KG1 (cell line): ENCODE measurements at places on chromosomes 11 and 22.

DNA sequence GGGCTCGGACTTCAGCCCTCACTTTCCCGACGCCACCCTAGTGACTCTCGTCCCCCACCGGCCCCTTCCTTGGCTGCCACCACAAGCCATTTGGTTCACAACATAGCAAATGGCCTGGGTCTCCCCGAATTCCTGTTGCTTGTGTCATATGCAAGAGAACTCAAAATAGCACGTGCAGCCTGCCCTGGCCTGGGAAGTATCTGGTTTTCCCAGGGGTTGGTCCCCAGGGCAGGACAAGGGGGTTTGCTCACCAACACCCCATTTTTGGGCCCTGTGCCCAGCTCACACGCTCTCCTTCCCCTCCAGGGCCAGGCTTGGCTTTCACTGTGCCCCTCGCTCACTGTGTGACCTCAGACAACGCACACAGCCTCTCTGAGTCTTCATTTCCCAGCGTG lies 12.8 kb upstream of the TPCN2 start:
- no peak for DNase-seq

DNA sequence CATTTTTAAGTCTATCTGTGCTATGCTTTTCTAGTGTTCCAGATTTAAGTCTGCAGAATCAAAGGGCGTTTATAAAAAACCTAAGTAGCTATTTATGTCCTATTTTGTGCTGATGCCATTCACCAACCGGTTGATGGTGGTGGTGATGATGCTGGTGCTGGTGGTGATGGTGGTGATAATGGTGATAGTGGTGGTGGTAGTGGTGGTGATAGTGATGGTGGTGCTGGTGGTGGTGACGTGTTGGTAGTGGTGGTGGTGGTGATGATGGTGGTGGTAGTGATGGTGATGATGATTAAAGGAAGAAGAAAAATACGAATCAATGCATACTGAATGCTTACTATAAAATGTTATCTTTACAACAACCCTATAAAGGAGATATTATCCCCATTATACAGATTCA lies 178.2 kb downstream of the OPCML start:
- no peak for DNase-seq

- DNase-seq, result no peak
Observed at GRCh38 chr22:47616396-47617020, 854.1 kb downstream of the TBC1D22A start.

DNA sequence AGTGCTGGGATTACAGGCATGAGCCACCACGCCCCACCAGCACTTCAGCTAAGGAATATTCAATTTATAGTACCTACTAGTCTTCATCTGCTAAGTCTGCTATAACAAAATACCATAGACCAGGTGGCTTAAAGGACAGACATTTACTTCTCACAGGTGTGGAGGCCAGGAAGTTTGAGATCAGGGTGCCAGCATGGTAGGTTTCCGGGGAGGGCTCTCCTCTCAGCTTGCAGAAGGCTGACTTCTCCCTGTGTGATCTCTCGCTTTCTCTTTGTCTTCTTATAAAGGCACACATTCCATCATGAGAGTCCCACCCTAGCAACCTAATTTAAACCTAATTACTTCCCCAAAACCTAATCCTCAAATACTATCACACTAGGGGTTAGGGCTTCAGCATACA lies 433.0 kb downstream of the INSC start:
- DNase-seq, result no peak

- DNase-seq, result no peak
Observed at GRCh38 chr22:49803134-49803533, 24.5 kb downstream of the BRD1 start.

GRCh38 chr11:59175091-59175501 lies 3.2 kb downstream of the DTX4 start:
- DNase-seq, result no peak

DNA sequence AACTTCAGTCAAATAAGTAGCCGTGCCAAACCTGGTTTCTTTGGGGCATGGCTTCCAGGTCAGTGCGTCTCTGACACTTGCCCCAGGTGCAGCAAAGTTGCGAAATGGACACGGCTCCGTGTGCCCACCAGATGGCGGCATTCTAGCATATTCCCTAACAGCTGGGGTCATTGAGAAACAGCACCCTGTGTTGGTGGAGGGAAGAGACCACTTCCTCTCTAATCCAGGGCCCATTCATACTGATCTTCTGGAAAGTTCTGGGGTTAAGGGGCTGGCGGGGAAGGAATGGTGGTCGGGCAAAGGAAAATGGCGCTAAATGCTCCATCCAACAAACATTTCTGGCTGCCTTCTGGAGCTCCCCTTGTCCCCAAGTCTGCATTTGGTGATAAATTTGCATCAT lies 141.2 kb upstream of the TIMP3 start:
- peak; percentile 55 for DNase-seq

GRCh38 chr22:41576877-41577276 lies 12.8 kb downstream of the PMM1 start:
- DNase-seq, result no peak

DNA sequence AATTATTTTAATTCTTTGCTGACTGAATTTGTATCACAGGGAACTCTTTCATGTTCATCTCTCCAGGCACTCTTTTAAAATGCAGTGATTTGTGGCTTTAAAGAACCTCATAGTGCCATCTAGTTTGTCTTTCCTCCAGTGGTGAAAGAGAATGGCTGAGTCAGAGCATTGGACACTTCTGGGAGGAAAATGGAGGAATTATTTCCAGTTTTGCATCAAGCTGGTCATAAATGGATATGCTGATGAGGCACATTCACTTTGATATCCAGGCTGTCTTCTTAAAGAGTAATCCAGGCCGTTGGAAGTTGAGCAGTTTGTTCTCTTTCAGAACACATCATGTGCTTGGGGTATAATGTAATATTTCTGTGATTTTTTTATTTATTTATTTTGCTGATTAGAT lies 273.7 kb downstream of the DDX10 start:
- no peak for DNase-seq

- no peak for DNase-seq
Observed at GRCh38 chr11:70278994-70279393, 8.5 kb downstream of the PPFIA1 start.

- no peak for DNase-seq
Observed at GRCh38 chr11:132655187-132655855, 877.0 kb downstream of the OPCML start.

- no peak for DNase-seq
Observed at GRCh38 chr11:8564526-8564925, 29.5 kb downstream of the STK33 start.

DNA sequence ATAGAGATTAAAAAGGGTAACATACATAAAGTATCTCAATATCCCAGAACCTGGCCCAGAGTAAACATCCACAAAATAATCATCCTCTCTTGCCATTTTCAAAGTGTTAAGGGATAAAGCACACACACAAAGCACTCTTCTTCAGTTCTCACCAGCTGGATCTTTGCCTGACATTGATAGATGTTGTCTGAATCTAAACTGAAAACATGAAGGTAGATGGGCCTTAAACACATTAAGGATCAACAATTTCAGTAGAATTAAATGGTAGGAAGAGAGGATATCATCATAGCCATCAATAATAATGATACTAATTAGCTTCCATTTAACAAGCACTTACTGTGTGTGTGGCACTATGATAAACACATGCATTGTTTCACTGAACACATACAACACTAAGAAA lies 261.1 kb downstream of the OPCML start:
- DNase-seq, result no peak

GRCh38 chr22:41366323-41367029 lies 15.3 kb upstream of the TEF start:
- no peak for DNase-seq

- no peak for DNase-seq
Observed at GRCh38 chr11:64864473-64865285, 13.7 kb downstream of the EHD1 start.

DNA sequence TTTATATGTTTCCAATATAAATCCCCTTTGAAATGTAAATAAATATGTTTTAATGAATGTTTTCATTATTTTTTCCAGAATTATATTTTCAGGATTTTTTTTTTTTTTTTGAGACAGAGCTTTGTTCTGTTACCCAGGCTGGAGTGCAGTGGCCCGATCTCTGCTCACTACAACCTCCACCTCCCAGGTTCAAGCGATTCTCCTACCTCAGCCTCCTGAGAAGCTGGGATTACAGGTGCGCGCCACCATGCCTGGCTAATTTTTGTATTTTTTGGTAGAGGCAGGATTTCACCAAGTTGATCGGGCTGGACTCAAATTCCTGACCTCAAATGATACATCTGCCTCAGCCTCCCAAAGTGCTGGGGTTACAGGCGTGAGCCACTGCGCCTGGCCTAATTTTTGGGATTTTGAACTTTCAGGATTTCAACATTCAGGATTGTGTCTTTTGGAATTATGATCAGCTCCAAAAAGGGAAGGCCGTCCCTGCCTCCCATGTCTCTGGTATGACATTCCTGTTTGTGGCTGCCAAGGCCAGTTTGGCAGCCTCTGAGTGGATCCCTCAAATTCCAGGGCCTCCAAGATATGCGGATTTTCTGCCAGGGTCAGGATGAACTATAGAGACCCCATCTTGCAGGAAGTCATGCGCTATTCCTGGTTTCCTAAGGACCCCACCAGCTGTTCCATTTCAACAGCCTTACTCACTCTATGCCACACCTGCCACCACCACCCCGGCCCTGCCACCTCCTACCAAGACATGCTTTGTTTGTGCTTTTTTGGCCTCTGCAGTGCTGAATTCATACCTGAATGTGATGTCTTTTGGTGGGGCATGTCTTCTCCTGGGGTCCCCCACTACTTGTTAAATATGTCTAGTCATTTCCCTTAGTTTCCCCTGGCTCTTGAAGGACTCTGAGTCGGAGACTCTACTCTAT lies 21.9 kb upstream of the TMPRSS4 start:
- no peak for DNase-seq

GRCh38 chr11:116972691-116973090 lies 125.5 kb downstream of the SIK3 start:
- no peak for DNase-seq

DNA sequence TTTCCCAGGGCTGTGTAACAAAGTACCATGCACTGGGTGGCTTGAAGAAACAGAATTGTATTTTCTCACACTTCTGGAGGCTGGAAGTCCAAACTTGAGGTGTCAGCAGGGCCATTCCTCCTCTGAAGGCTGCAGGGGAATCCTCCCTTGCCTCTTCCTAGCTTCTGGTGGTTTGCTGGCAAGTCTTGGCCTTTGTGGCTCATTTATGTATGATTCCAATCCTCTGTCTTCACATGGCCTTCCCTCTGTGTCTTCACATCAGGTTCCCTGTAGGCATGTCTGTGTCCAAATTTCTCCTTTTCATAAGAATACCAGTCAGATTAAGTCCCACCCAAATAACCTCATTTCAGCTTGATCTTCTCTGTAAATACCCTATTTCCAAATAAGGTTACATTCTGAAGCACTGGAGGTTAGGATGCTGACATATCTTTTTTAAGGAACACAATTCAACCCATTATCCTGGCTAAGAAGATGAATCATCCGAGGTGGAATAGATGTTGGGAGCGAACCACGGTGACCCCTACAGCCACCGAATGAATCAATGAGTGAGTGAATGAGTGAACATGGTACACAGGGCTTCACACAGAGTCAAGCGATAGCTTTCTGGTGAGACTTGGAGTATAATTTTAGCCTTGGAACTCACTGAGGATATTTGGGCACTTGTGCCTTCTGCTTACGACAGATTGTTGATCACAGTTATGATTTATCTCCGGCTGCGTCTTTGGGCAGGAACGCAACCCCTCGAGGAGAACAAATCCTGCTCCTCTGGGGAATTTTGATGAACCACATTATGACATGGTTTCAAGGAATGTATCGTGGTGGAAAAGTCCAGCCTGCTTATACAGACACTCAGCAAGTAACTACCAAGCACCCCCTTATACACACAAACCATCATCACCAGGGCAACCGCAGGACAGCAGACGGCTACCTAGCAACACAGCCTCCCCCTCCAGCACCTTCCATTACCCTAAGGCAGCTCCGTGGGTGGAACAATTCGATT lies 34.3 kb upstream of the MICAL2 start:
- no peak for DNase-seq

- DNase-seq, result no peak
Observed at GRCh38 chr11:68351450-68352275, 39.3 kb downstream of the LRP5 start.

DNA sequence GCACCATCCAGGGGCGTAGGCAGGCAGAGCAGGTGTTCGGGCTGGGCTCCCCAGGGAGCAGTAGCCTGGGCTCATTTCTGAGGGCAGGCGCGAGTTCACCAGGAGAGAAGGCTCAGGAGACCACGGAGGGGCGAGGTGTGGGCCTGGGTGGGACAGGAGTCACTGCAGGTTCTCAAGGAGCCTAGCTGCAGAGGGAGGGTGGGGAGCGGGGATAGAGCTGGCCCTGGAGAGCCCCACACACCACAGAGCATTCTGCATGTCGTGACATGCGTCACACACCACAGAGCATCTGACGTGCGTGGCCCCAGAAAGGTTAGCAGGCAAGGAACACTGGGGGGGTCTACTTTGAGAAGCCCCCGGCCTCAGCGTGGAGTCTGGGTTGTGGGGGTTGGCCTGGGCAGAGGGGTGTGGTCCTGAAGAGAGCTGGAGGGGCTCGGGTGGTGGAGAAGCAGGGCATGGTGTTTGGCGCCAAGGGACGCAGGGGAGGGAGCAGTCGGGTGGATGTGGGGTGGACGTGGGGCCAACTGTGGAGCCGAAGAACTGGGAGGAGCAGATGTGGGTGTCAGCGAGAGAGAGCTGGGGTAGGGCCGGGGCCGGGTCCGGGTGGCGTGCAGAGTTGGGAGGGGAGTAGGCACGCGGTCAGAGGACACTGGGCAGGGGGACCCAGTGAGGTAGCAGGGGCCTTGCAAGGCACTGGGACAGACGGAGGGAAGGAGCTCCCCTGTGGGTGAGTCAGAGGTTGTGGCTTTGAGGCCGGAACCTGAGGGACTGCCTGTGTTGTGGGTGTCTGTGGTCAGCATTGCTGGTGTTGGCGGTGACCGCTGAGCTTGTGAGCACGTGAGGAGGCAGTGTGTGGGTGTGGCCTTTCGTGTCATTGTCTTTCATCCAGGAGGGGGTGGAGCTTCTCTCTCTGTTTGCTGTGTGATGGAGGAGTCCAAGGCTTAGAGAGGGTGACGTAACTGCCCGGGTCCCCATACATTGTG lies 25.5 kb downstream of the CTTN start:
- peak; percentile 76 for DNase-seq

DNA sequence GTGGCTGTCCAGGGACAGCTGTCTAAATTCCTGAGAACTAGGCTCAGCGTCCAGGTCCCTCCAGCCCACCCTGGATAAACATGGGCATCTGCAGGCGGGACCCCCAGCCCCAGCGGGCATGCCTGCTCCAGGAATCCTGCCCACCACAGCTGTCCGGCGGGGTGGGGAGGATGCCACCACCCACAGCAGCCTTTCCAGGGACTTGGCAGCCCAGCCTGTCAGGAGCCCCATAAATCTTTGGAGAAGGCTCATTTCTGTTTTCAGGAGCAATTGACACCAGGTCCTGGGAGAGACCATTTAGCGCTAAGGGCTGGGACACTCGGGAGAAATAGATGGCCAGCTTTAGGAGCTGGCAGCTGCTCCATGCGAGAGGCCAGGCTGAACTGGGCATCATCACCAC lies 358.9 kb downstream of the CADM1 start:
- DNase-seq, result no peak

- DNase-seq, result peak; percentile 88
Observed at GRCh38 chr11:64339754-64340408, at the start of gene CCDC88B. TSS of gene CCDC88B (plus strand) at chr11:64340204. CDS start at chr11:64340267, 63 bp downstream.
